CD8-positive, alpha-beta memory T cell (primary cell): ENCODE measurements at places on chromosomes 13 and 19. TPM values are rescaled to one million over a fixed set of nuclear protein-coding genes. Genes with fewer than 3 reads are reported as not detected.

ZNF440 gene
- 8.4 TPM for total RNA-seq

UGGT2 gene
- 0.20 TPM for total RNA-seq

MEIOSIN gene
- total RNA-seq, result not detected

OLFM2 gene
- 0.90 TPM for total RNA-seq

ZNF382 gene
- total RNA-seq, result 10.3 TPM

EDNRB gene
- 0.09 TPM for total RNA-seq

IFNL1 gene
- total RNA-seq, result not detected

GRCh38 chr19:15443838-15444237 lies 5.9 kb downstream of the WIZ start:
- no peak for DNase-seq
- H3K4me1 ChIP-seq, result no peaks in the 10 kb centered on the region
- no peaks in the 10 kb centered on the region for H3K27me3 ChIP-seq
- no peak overlapping the region for H3K27ac ChIP-seq
- no peaks in the 10 kb centered on the region for H3K36me3 ChIP-seq

GRCh38 chr13:22487932-22488331 lies 692.8 kb upstream of the SGCG start:
- H3K4me1 ChIP-seq, result no peaks in the 10 kb centered on the region
- no peaks in the 10 kb centered on the region for H3K27me3 ChIP-seq
- no peak overlapping the region for H3K4me3 ChIP-seq
- DNase-seq, result no peak
- H3K27ac ChIP-seq, result no peak overlapping the region

GRCh38 chr19:45402298-45403061 lies 2.4 kb downstream of the PPP1R13L start:
- peaks cover 28% of the 10 kb centered on the region for H3K27me3 ChIP-seq
- no peak overlapping the region for H3K4me3 ChIP-seq
- no peak overlapping the region for H3K27ac ChIP-seq
- DNase-seq, result no peak
- H3K36me3 ChIP-seq, result no peaks in the 10 kb centered on the region

- H3K4me1 ChIP-seq, result peaks cover 31% of the 10 kb centered on the region
- H3K36me3 ChIP-seq, result no peaks in the 10 kb centered on the region
- no peak overlapping the region for H3K27ac ChIP-seq
Observed at GRCh38 chr19:47430041-47430802, 10.9 kb upstream of the MEIS3 start.

GRCh38 chr13:50898338-50898737 lies 11.3 kb upstream of the RNASEH2B start:
- peaks cover 13% of the 10 kb centered on the region for H3K4me1 ChIP-seq
- no peak overlapping the region for H3K27ac ChIP-seq
- no peaks in the 10 kb centered on the region for H3K27me3 ChIP-seq
- no peak overlapping the region for H3K4me3 ChIP-seq
- no peak for DNase-seq

- H3K4me3 ChIP-seq, result no peak overlapping the region
- H3K4me1 ChIP-seq, result no peaks in the 10 kb centered on the region
- H3K27me3 ChIP-seq, result no peaks in the 10 kb centered on the region
- DNase-seq, result no peak
- peaks cover 7% of the 10 kb centered on the region for H3K36me3 ChIP-seq
- H3K27ac ChIP-seq, result no peak overlapping the region
Observed at GRCh38 chr19:11063434-11063833, 25.8 kb upstream of the LDLR start.

- H3K36me3 ChIP-seq, result no peaks in the 10 kb centered on the region
- H3K4me1 ChIP-seq, result no peaks in the 10 kb centered on the region
- H3K4me3 ChIP-seq, result no peak overlapping the region
- H3K27ac ChIP-seq, result no peak overlapping the region
- DNase-seq, result no peak
Observed at GRCh38 chr13:67156723-67157060, 73.4 kb downstream of the PCDH9 start.

GRCh38 chr19:55678121-55678671 lies 3.2 kb downstream of the EPN1 start:
- no peak overlapping the region for H3K27ac ChIP-seq
- peaks cover 28% of the 10 kb centered on the region for H3K36me3 ChIP-seq
- H3K27me3 ChIP-seq, result no peaks in the 10 kb centered on the region
- no peak for DNase-seq

GRCh38 chr19:50777830-50778303 lies 7.6 kb downstream of the GPR32 start:
- no peaks in the 10 kb centered on the region for H3K36me3 ChIP-seq
- no peaks in the 10 kb centered on the region for H3K4me1 ChIP-seq
- no peak overlapping the region for H3K4me3 ChIP-seq
- H3K27ac ChIP-seq, result no peak overlapping the region
- peaks cover 21% of the 10 kb centered on the region for H3K27me3 ChIP-seq

DNA sequence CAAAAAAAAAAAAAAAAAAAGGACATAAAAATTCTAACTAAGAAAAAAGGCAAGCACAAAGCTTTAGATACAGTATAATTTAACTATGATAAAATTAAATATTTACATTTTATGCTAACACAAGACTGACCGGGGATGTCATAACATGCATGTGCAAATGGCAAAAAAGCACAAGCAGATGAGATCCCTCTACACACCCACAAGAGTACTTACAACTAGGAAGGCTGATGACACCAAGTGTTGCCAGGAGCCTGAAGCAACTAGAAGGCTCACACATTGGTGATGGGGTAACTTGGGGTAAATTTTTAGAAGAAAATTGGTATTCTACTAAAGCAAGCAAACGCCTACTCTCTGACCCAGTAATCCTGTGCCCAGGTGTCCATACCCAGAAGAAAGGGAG lies 6.7 kb downstream of the PCID2 start:
- no peak for DNase-seq
- no peak overlapping the region for H3K4me3 ChIP-seq
- peaks cover 27% of the 10 kb centered on the region for H3K36me3 ChIP-seq
- H3K27me3 ChIP-seq, result no peaks in the 10 kb centered on the region
- H3K27ac ChIP-seq, result no peak overlapping the region

GRCh38 chr19:17611462-17612244 lies 56.2 kb downstream of the COLGALT1 start:
- no peak overlapping the region for H3K4me3 ChIP-seq
- no peaks in the 10 kb centered on the region for H3K36me3 ChIP-seq
- no peak for DNase-seq
- peaks cover 3% of the 10 kb centered on the region for H3K27me3 ChIP-seq

- no peak for DNase-seq
- H3K36me3 ChIP-seq, result no peaks in the 10 kb centered on the region
- no peak overlapping the region for H3K27ac ChIP-seq
- H3K27me3 ChIP-seq, result no peaks in the 10 kb centered on the region
Observed at GRCh38 chr13:80262051-80262695, 78.8 kb downstream of the SPRY2 start.

DNA sequence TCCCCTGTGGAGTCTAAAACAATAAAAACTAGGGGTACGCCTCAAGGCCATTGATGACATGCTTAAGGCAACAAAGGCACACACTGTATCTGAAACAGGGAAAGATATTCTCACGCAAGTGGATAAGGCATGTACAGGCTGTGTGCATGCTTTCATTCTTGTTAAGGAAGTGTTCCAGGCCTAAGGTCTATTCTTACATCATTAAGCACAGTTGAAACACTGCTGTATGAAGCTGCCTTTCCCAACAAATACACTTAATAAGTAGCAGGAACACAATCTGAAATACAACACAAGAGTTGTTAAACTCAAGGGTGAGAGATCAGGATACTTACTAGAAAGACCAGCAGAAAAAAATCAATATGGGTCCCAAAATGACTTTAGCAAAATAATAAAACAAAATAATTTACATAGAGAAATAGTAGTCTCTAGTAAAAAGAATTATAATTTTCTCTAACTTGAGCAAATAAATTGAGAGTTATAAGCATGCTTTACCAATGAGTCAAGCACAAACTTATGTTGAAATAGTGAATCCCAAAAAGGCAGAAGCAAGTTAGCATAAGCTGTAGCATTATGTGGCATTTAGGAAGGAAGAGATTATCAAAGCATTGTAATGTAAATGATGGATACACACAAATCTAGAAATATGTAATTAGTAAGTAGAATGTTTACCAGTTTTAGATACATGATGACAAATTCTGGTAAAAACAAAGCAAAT lies 796.9 kb downstream of the SLITRK1 start:
- no peak overlapping the region for H3K27ac ChIP-seq
- H3K4me1 ChIP-seq, result no peaks in the 10 kb centered on the region
- H3K36me3 ChIP-seq, result no peaks in the 10 kb centered on the region
- H3K4me3 ChIP-seq, result no peak overlapping the region
- H3K27me3 ChIP-seq, result no peaks in the 10 kb centered on the region
- DNase-seq, result no peak

DNA sequence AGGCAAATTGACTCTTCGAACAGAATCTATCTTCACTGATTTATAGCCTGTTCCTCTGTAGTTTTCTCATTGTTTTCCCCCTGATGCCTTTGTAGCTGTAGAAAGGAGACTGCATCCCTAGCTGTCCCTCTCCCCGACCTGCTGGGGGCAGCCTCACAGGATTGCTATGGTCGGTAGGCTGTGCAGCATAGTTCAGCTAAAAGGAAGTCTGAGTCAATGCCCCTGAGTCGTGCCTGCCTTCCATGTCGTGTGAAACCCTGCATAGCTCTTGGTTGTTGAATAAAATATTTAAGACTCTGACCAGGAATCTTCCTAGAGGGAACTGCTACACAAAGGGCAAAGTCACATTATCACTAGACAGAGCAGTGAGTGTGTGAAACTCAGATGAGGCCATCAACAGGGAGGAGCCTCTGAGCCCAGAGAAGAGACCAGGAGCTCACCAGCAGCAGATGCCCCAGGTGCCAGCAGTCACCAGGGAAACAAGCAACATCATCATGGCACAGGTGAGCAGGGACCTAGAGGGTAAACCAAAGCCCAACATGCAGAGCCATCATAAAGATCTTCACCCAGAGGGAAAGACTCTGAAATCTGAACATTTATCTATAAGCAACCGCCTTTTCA lies 108.4 kb upstream of the NBEA start:
- no peak overlapping the region for H3K4me3 ChIP-seq
- DNase-seq, result no peak
- H3K27ac ChIP-seq, result no peak overlapping the region
- H3K4me1 ChIP-seq, result no peaks in the 10 kb centered on the region
- no peaks in the 10 kb centered on the region for H3K36me3 ChIP-seq

GRCh38 chr19:50817941-50818858 lies 5.4 kb downstream of the KLK1 start:
- H3K4me1 ChIP-seq, result peaks cover 5% of the 10 kb centered on the region
- peaks cover 36% of the 10 kb centered on the region for H3K27me3 ChIP-seq
- DNase-seq, result no peak
- peak overlapping the region; percentile 16 for H3K27ac ChIP-seq
- no peaks in the 10 kb centered on the region for H3K36me3 ChIP-seq
- H3K4me3 ChIP-seq, result peak overlapping the region; percentile 12

GRCh38 chr13:102091231-102091630 lies 310.6 kb downstream of the FGF14 start:
- H3K27me3 ChIP-seq, result no peaks in the 10 kb centered on the region
- H3K27ac ChIP-seq, result no peak overlapping the region
- no peak for DNase-seq
- no peak overlapping the region for H3K4me3 ChIP-seq
- no peaks in the 10 kb centered on the region for H3K36me3 ChIP-seq
